Suppressor macrophage treated with lipopolysaccharide for 4 hours (primary cell): ENCODE measurements at places on chromosomes 7 and 10.

GRCh38 chr10:51073453-51074237, 642 bp upstream of the PRKG1 start:
- DNase-seq: no peak

- DNase-seq: no peak
Observed at GRCh38 chr10:44020322-44021111, 364.4 kb downstream of the CXCL12 start.

GRCh38 chr7:121494516-121494915, 98.4 kb upstream of the FAM3C start:
- no peak for DNase-seq

DNA sequence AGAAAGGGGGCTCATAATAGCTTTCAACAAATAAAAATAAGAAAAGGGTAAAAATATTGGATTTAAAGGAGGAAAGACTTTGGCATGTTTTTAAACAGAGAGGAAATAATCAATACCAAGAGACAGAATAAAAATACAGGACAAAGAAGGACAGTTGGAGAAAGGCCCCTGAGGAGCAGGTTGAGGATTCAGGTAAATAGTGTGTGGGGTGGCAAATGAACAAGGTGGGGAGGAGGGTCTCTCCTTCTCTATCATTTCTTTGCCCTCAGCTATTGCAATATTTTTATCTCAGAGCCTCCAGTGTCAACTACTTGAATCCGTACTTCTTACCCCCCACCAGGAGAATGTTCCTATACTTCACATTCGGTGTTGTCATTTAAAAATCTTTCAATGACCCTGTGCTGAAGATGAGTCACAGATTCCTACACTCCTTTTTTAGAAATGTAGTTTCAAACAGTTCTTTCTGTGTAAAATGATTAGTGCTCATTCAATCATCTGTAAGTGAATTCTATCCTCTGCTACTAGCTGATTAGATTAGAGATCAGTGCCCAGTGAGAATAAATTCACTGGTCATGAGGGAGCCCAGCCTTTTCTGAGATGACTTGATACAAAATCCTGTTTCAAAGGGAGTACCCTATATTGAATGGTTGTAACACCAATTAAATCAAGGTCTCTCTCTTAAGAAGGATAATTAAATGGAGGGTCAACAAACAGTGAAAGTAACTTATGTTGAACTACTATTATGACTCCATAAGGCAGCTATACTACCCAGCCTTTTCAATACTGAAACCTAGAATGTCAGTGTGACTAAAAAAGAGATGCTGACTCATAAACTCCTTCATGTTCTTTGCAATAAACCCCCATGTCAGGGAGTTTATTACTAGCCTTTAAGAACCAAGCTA, 50.4 kb upstream of the WNT16 start:
- DNase-seq: peak; percentile 21

- DNase-seq: no peak
Observed at GRCh38 chr7:81973117-81973516, 203.3 kb upstream of the HGF start.

GRCh38 chr10:112519133-112519761, 72.2 kb downstream of the VTI1A start:
- no peak for DNase-seq
